ENCODE measurements at places on chromosomes 16 and 17. TPM values are rescaled to one million over a fixed set of nuclear protein-coding genes. Genes with fewer than 3 reads are reported as not detected.

Gene NUDT16L1
- polyA plus RNA-seq: 38.8 TPM

Gene PHOSPHO1
- polyA plus RNA-seq: 4.7 TPM

Gene RASL10B
- 2.9 TPM for polyA plus RNA-seq

Gene TEX14
- polyA plus RNA-seq: 0.92 TPM

Gene LYRM9
- 19.3 TPM for polyA plus RNA-seq

Gene TBC1D3H
- not detected for polyA plus RNA-seq

Gene DNAH17
- 4.4 TPM for polyA plus RNA-seq

Gene HIGD1B
- 16.2 TPM for polyA plus RNA-seq

Gene SCARF1
- polyA plus RNA-seq: 17.6 TPM

Gene AXIN2
- polyA plus RNA-seq: 60.6 TPM

Gene HS3ST3A1
- polyA plus RNA-seq: 3.9 TPM

Gene CTF1
- 8.9 TPM for polyA plus RNA-seq

Gene PRR15L
- 34.7 TPM for polyA plus RNA-seq

Gene C16orf89
- polyA plus RNA-seq: 140 TPM

Gene QPRT
- 55.5 TPM for polyA plus RNA-seq

Gene NKD1
- polyA plus RNA-seq: 39.3 TPM

Gene CCL2
- polyA plus RNA-seq: 60.0 TPM

Gene EVI2A
- polyA plus RNA-seq: 1.9 TPM

Gene BEAN1
- polyA plus RNA-seq: 10.3 TPM

Gene DOK4
- 29.5 TPM for polyA plus RNA-seq

Gene ACSM5
- 0.63 TPM for polyA plus RNA-seq

Gene PRKCB
- 46.4 TPM for polyA plus RNA-seq

Gene TMEM238L
- not detected for polyA plus RNA-seq

Gene SYNGR3
- 0.50 TPM for polyA plus RNA-seq

All from left lung (tissue), 14 donors.